Umbilical cord (tissue), 2 donors: ENCODE measurements at places on chromosomes 7 and 10.

DNA sequence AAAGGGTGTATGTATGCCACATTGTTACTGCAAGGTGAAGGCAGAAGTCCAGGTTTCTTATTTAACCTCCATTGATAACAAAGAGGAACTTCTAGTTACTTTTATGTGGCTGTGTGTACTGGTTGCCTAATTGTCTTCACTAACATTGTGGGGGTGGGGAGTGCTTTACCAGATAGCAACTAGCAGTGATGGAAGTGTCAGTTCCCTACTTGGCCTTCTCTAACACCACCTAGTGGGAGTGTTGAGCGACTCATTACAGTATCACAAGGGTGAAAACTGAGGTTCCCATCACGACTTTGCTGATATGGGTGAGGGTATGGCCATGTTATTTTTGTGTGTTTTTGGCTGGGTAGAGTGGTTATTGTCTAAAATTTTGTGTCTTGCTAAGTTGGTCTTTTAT is 274.4 kb downstream of the THSD7A start:
- DNase-seq, result no peak

DNA sequence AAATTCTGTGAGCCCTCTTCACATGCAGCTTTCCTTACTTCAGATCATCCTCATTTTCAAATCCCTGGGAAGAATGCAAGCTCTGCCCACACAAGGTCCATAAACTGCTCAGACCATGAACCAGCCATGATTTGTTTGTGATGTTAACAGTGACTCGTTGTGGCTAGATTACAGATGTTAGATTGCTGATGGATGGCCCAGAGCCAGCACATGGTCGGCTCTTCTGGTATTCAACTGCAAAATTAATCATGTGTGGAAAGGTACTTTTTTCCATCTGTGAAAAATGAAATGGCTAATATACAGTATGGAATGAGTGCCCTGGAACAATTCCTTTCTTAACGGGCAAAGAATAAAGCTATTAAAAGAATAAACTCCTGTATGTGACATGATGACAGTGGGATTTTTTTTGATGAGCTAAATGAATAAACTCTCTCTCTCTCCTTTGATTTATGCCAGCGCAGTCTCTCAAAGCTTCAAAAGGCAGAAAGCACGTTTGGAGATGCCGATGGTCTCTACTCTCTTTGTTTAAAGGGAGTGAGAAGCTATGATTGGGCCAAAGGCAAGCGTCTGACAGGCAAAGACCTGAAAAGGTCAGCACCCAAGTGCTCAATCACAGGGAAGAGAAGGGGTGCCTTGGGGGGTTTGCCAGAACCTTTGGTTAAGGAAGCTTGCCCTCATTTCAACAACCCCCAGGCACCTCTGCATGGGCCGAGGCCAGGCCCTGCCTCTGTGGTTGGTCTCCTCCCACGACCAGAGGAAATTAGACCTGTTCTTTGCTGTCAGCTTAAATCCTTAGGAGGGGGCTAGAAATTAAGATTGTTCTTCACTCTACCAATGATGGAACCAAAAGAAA is 444.0 kb upstream of the NFE2L3 start:
- DNase-seq, result peak; percentile 46

DNA sequence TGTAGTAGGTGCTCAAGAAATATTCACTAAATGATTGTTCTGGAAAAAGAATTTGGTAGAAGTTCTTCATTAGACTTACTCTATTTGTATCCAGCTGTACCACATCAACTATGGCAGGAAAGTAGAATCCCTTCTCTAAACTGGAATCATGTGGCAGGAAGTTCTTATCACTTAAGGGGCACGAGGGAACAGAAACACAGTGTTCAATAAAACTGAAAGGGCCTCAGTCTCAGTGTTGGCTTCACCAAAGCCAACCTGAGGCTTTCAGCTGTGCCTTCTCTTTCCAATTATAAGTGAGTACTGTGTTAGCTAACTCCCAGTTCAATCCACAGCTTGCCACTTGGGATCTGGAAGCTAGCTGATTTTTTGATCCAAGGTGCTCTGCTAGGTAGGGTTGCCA is 257.6 kb upstream of the LRGUK start:
- DNase-seq, result no peak

DNA sequence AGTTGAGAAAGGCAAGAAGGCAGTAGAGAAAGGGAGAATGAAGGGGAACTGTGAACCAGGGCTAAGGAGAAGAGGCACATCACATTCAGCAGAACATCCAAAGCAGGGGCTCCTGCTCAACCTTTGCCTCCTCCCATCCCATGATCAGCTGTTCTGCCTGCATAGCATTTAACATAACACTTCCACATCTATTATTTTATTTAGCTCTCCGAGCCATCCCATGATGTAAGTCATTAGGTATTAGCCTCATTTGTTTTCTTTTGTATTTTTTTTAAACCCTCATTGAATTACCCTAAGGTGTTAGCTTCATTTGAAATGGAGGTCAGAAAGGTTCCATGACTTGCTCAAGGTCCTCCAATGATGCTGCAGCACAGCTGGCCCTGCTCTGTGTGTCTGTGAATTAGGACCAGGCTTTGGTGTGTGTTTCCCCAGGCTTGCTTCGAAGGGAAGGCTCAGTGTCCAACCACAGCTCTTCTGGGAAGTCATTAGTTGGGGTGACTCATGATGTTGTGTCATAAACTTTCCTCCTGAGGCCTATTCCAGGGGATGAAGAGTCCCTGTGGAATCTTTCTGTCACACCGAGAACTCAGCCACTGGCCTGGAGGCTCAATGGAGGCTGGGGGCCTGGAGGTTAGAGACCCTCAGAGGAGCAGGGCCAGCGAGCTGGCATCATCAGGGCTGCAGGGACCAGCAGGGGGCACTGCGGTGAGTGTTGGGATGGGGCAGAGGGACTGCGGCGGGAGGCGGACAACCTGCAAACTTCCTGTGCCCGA is 16.5 kb downstream of the NPFFR1 start:
- peak; percentile 80 for DNase-seq

DNA sequence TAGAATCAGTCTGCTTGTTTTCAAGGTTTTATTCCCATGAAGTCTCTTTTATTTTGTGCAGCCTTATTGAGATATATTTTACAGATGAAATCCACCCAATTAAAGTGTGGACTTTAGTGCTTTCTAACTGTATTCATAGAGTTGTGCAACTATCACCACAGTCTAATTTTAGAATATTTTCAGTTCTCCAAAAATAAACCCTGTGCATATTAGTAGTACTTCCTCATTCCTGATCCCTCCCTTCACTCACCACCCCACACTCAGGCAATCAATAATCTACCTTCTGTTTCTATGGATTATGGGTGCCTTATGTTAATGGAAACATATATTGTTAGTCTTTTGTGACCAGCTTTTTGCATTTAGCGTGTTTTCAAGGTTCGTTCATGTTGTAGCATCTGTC is 185.7 kb upstream of the TMEM72 start:
- DNase-seq, result no peak

DNA sequence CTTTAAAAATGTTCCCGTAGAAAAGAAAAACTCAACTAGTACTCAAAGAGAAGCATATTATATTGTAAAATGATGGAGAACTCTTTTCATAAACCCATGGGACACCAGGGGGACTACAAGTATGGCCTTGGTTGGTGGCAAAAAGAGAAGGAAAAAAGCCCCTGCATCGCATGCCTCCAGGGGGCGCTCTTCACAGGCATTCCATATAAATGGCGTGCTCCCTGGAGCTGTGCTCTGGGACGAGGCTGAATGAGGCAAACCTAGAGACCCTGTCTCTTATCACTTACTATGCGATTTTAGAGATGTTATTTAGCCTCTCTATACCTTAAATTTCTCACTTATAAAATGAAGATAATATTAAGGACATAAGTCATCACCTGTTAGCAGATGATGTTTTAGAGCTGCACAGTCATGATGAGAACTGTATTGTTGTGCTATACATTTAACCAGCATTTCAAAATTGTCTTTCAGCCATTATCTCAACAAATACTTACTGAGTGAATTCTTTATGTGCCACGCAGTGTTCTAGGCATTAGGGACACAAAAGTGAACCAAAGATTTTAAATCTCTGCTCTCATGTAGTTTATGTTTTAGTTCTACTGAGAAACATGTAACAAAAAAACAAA is 105.8 kb downstream of the ARHGAP21 start:
- peak; percentile 23 for DNase-seq

DNA sequence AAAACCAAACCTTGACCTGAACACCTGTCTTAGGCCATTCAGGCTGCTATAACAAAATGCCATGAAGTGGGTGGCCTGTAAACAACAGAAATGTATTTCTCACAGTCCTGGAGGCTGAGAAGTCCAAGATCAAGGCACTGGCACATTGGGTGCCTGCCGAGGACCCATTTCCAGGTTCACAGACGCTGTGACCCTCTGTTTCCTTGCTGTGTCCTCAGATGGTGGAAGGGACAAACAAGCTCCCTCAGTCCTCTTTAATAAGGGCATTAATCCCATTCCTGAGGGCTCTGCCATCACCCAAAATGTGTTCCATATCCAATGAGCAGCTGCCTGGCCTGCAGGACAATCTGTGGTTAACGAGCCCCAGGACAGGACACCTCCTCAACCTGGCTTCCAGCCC is 67.6 kb downstream of the ITGB1 start:
- no peak for DNase-seq

GRCh38 chr7:101450064-101450463 is 87.4 kb downstream of the COL26A1 start:
- no peak for DNase-seq

DNA sequence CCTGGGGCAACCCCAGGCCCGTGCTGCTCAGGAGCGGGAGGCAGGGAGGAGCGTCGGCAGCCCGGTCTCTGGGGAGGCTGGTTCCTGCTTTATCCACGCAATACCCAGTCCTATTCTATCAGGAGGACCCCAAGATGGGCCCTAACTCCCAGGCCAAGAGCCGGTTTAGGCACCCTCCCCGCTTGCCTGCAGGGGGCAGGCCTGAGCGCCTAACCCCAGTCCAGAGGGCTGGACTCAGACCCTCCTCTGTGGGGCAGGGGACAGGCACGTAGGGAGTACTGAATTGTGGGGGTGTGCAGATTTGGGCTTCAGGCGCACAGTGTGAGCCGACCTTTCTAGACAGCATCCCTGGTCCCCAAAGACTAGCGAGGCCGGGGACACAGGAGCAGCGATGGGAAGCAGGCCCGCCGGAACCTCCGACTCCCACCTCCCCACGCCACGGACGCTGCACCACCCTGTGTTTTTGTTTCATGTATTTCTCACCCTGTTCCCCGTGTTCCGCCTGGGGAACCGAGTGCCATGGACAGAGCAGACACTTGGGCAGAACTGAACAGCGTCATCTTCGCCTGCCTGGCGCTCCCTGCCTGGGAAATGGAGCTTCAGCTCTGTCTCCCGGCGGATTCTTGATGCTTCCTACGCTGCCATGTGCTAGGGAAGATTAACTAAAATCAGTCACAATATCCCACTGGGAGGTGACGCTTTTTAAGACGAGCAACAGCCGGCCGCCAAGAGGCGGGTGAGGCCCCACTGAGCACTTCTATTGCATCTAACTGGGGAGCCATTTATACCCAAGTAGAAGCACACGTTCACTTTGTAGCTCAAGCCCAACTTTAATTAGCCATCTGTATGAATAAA is 5.3 kb downstream of the NUDT1 start:
- no peak for DNase-seq

DNA sequence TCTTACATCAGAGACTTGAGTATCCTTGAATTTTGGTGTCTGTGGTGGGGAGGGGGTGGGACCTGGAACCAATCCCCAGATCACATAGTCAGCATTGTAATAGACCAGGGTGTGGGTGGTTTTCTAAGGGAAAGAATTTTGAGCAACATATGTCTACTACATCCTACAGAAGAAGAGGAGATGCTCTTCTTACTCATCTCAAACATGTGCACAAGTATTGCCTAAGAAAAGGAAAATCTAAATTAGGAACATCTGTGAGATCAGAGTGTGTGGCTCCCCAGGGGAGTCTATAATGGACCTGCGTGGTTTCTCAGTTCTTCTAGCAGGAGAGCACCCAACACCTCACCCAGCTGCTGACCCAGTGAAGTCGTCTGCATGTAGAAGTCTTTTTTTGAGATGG is 148.8 kb downstream of the CCDC3 start:
- DNase-seq, result no peak

DNA sequence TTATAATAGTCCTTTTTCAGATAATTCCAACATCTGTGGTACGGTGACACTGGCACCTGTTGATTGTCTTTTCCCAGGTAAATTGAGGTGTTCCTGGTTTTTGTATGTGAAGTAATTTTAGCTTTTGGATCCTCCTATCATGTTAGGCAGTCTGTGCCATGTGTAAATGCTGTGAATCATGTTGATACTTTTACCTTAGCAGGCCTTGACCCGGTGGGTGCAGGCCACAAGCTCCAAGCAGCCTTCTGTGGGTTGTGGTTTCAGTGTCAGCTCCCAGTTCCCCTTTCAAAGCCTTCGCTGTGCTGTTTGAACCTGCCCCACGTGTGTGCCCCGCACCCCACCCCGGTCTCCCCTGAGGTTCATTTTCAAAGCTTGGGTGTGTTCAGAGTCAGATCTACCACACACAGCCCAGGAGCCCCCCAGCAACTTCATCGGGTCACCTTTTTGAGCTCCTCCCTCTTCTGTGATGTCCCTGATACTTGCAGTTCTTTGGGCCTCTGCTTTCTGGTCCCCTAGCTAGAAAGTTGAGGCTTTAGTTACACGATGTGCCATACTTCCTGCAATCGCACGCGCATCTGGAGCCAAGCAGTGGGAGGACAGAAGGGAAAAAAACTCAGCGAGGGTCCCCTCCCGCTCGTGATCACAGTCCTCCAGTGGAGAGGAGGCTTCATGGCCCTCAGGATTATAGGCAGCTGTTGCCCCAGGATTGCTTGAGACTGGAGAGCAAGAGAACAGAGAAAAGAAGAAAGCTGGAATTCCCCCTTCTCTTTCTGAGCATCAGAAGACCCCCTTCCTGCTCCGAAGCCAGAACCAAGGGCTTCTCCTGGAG is 8.7 kb upstream of the BHLHA15 start:
- DNase-seq, result no peak

- DNase-seq, result no peak
These were observed 14.7 kb downstream of the CYTH3 start for GRCh38 chr7:6257675-6258074.

DNA sequence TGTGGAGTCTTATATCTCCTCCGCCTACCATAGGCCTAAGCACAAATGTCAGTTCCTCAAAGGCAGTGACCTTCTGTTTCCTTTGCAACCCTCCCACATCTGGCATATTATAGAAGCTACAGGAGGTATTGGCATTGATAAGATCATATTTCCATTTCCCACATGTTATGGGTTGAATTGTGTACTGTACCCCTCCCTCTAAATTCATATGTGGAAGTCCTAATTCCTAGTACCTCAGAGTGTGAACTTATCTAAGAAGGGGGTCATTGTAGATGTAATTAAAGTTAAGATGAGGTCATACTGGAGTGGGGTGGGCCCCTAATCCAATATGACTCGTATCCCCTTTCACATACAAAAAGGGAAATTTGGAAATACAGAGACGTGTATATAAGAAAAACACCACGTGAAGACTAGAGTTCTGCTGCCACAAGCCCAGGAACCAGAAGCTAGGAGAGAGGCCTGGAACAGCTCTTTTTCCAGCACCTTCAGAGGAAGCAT is 6.1 kb upstream of the LAMB4 start:
- no peak for DNase-seq

DNA sequence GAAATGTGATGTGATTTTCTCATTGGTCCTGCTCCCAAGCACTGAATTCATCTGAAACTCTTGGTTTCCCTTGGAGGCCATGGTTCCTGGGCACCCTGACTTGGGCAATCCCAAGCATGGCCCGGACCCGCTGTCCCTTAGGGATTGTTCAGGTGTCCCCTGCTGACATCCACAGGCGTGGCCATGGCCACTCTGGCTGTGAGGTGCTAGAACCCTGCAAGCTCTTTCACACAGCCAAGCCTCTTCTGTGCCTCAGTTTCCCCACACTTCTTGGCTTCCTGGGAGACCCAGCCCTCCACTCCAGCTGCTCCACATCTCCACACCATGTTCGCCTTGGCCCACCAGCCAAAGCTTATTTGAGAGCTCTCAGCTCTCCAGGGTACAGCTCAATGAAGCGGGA is 12.0 kb upstream of the AZGP1 start:
- no peak for DNase-seq
